Stimulated activated CD8-positive, alpha-beta memory T cell treated with anti-CD3 and anti-CD28 coated beads, Interleukin-15, amount 100 ng/mL, for 24 hours (primary cell): ENCODE measurements at places on chromosomes 6 and 20.

DNA sequence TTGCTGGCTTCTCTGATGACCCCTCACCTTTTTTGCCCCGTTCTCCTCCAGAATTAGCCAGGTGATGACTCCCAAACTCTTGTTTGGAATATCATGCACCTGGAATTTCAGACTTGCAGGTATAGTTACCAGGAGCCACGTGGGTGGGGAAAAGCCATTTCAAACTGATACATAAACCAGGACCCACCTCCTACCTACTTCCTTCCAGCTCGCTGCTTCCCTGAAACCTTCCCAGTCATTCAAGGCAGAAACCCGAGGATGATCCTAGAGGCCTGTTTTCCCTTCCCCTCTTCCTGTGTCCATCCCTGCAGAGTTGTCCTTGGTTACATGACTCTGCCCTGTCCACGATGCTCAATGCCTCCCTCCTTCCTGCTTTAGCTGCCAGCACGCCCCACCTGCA lies 101.9 kb downstream of the MTHFD1L start:
- DNase-seq: no peak

- no peak for DNase-seq
These were observed 313.6 kb upstream of the SULF2 start for GRCh38 chr20:48098866-48099265.

- DNase-seq: no peak
These were observed 43.1 kb downstream of the CD109 start for GRCh38 chr6:73739096-73739495.

- no peak for DNase-seq
These were observed 63.3 kb upstream of the ARHGAP18 start for GRCh38 chr6:129773304-129773703.

DNA sequence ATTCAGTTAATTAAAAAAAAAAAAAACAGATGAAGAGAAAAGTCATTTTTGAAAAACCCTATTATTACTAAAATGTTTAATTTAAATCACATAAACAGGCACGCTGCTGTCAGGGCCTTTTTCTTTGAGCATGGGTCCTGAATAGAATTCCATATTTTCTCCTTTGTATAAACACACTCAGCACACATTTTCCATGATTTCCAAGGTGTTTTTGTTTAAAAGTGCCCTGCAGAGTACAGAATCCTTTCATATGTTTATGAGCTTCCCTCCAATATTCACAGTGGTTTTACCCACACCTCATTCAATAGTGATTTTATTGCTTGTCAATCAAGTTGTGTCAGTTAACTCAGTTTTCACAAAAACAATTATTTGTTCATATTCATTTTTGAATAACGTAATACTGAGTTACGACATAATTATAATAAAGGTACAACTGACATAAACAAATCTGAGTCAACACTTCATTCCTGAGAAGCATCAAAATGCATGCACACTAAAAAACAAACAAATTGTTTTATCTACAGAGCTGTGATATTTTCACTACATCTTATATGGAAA lies 15.2 kb downstream of the SLC35B3 start:
- DNase-seq: no peak

DNA sequence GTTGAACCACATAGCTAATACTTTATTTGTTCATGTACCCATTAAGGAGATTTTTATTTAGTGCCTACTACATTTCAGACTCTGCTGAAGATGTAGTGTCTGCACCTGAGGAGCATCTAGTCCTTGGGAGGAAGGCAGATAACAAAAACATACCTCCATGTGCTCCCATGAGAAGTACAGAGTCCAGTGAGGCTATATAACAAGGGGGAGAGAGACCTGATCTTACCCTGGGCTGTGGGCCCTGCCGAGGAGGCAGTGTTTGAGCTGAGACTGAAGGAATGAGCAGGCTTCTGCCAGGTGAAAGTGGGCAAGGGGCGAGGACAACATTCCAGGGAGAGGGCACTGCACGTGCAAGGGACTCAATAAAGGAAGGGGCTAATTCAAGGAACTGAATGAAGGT lies 12.1 kb downstream of the MANBAL start:
- no peak for DNase-seq

- no peak for DNase-seq
These were observed 70.5 kb upstream of the MYLIP start for GRCh38 chr6:16058201-16058928.

DNA sequence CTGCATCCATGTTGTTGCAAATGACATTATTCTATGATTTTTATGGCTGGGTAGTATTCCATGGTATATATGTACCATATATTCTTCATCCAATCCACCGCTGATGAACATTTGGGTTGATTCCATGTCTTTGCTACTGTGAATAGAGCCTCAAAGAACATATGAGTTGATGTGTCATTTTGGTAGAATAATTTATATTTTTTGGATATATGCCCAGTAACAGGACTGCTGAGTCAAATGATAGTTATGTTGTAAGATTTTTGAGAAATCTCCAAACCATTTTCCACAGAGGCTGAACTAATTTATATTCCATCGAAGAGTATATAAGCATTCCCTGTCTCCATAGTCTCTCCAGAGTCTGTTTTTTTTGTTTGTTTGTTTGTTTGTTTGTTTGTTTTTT lies 1373.5 kb downstream of the GRIK2 start:
- DNase-seq: no peak

DNA sequence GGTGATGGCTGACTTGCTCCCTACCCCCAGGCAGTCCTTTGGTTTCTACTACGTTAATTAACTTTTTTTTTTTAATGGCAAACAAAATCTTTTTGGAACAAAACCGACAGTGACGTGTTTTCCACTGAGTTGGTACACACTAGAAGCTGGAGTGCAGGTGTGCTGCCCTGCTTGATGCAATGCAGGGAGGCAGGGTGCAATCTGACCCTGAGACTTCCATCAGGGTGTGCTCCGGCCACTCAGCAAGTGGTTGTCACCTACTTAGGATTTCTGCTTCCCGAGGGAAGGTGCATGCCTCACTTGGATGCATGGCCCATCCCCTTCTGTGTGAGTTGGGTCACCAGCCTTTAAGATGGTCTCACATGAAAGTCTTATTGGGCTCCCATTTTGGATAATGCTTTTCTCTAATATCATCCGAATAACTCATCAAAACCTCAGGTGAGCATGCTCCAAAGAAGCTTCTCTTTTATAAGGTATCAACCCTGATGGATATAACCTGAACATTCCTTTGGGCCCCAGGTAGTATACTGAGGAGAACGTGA lies 14.0 kb downstream of the RREB1 start:
- DNase-seq: no peak

DNA sequence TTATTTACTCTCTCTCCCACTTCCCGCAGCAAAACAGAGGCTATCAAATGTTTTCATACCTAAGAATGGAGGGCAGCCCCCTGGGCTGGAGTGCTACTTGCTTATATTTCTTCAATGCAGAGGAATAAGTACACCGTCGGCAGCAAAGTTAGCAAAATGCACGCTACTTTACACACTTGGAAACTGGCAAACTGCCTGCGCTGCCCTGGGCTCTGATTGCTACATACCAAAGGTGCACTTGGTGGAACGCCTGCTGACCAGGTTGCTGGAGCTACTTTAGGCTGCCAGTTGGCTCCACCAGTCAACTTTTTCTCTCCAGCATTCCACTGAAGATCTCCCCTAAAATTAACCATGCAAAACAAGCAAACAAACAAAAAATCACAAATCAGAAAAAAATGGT lies 62.4 kb downstream of the PRSS35 start:
- no peak for DNase-seq

DNA sequence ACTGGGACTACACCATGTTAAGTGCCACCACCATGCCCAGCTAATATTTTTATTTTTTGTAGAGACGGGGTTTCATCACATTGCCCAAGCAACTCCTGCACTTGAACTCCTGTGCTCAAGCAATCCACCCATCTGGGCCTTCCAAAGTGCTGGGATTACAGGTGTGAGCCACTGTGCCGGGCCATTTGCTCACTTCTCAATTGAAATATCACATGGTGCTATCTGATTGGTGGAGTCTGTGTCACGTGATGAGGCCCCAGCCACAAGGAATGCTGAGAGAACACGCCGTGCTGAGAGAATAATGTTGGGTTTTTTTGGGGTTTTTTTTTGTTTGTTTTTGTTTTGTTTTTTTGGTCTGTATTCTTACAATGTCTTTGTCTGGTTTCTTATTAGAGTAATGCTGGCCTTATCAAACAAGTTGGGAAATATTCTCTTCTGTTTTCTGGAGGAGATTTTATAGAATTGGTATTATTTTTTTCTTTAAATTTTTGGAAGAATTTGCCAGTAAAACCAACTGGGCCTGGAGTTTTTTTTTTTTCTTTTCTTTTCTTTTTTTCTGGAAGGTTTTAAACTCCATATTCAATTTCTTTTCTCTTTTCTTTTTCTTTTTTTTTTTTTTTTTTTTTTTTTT lies 183.2 kb upstream of the KCNG1 start:
- DNase-seq: no peak

DNA sequence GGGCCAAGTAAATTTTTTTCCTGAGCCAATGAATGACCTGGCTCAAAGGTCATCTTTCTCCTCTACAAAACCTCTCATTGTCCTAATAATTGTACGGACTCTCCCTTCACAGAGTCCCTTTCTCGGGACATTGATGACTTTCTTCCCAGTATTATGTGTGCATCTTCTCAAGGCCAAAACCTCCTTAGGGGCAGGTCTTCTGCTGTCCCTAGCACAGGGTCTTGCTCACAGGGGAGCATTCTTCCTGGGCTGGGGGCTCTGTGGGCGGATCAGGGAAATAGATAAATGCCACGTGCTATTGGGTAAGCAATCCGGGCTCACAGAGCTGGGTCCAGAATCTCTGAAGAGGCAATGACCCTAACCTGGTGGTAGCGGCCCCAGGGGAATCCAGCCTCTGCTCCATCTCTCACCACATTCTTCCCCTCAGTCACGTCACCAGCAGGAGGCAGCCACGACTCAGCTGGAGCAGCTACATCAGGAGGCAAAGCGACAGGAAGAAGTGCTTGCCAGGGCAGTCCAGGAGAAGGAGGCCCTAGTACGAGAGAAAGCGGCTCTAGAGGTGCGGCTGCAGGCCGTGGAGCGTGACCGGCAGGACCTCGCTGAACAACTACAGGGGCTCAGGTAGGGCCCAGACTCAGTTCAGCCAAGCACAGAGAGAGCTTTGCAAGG lies 23.5 kb downstream of the CEP250 start:
- no peak for DNase-seq

DNA sequence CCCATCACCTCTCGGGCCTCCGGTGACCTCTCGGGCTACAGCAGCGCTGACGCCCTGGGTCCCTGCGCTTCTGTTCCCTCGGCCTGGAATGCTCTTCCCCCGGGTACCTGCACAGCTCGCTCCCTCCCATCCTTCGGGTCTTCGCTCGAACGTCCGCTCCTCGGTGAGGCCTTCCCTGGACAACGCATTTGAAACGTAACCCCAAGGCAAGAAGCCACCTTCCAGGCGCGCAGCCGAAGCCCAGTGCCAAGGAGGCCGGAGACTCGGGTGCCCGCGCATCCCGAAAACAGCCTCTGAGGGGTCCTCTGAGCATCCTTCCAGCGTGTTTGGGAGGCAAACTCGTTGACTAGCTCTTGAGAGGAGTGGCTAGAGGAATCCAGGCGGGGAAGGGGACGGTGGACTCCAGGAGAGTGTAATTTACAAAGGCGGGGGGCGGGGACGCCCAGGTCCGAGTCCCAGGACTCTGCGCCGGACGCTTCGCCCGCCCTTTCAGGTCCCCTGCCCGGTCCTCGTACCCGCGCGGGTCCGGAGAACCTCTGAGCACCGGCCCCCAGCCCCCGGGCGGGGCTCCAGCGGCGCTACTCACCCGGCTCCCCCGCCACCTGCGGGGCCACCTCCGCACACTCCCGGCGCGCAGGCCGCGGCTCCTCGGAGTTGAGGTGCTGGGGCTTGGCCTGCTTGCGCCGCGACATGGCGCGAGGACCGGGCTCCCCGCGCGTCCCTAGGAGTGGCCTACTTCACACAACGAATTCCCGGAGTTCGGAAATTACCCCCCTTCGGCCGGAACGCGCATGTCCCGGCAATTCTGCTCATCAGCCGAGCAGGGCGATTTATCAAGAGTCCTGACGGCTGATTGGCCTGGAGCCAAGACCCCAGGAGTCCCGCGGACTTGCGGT lies 86.8 kb downstream of the ZFP64 start:
- no peak for DNase-seq

GRCh38 chr6:120545353-120545752 lies 788.9 kb downstream of the TBC1D32 start:
- no peak for DNase-seq

GRCh38 chr6:7742223-7742785 lies 16.4 kb downstream of the BMP6 start:
- DNase-seq: no peak

- no peak for DNase-seq
These were observed 8.9 kb downstream of the RPS10 start for GRCh38 chr6:34416877-34417371.

DNA sequence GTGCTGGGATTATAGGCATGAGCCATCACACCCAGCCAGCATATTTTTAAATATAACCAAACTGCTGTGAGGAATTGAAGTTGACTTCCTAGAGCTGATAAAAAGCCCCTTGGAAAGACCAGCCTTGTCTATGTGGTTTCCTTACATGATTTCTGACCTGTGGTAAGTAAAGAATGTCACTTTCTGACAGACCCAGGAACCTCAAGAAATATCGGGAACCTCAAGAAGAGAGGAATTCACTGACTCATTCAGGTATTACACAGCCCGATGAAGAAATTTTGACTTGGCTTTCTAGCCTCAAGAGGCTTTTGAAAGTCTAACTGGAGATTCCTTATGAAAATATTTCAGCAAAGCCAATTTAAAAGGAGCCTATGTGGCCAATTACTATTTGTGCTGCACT lies 71.8 kb downstream of the FOXF2 start:
- DNase-seq: no peak

- no peak for DNase-seq
These were observed 24.0 kb downstream of the JAG1 start for GRCh38 chr20:10649797-10650160.

- DNase-seq: no peak
These were observed 64.6 kb upstream of the INSM1 start for GRCh38 chr20:20303320-20303719.
